ENCODE measurements at places on chromosomes 12 and 14.

DNA sequence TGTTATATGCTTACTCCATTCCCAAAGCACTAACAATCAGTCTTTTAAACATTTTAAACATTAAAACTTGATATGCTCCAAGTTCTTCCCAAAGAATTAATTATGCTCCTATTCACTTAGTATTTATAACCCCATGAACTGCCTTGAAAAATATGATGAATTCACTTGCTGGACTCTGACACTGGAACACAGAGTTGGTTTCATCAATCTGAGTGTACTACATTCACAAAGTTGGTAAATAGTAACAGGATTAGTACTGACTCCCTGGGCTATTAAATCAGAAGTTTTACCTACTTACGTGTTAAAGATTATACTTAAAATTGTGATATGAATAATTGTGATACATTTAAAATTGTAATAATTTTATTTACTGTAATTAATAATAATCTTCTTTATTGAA is 17.3 kb upstream of the MYF6 start:
- no peak for DNase-seq

DNA sequence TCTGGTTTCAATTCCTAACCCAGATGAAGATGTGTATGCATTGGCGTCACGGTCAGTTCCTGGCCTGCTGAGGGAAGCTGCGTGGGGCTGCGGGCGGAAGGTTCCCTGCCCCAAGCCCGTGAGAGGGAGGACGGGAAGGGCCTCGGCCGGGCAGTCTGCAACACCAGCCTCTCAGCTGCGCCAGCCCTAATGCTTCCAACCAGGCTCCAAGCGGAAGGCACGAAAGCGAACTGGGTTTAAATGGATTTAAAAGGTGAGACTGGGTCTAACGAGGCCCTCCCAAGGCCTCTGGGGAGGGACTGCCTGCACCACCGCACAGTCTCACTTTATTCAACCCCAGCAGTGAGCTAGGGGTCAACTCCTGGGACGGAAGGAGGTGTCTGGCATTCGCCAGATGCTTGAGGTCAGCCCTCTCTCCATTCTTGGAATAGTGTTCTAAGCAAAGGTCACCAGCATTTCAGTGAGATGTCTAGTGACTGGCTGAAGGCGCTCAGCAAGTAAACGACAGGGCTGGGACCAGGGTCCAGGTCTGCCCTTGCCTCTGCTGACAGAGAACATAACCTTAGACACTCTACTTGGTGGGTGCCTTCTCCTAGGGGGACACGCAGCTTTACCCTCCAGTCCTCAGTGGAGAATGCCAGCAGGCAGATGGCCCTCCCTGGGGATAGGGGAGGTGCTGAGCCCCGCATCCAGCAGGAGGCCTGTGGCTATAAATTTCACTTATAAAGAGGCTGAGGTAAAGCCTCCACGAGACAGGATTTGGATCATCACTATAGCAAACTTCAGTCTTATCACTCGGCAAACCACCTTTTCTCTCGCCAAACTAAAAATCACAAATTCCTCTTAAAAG is 92.2 kb downstream of the PIWIL1 start:
- DNase-seq, result no peak

DNA sequence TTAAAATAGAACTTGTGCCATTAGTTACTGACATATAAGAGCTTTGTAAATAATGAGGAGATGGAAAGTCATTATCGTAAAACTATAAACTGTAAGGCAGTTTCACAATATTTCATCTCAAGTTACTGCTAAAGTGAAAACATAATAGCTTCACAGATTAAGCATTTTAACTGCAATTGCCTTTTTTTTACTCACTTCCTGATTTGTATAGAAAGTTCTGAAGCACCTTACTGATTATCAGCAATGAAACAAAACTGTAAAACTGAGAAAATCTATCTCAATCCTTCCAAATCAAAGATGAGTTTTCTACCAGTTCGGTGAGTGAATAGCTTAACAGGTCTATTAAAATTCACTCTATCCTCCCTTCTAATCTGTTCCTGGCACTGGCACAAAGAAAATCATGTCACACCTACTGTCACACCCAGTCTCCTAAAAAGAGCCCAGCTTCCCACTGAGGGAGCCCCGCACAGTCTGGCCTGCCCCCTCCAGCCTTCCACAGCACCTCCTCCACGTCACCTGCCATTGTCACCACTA is 161.4 kb upstream of the ABCD2 start:
- no peak for DNase-seq

DNA sequence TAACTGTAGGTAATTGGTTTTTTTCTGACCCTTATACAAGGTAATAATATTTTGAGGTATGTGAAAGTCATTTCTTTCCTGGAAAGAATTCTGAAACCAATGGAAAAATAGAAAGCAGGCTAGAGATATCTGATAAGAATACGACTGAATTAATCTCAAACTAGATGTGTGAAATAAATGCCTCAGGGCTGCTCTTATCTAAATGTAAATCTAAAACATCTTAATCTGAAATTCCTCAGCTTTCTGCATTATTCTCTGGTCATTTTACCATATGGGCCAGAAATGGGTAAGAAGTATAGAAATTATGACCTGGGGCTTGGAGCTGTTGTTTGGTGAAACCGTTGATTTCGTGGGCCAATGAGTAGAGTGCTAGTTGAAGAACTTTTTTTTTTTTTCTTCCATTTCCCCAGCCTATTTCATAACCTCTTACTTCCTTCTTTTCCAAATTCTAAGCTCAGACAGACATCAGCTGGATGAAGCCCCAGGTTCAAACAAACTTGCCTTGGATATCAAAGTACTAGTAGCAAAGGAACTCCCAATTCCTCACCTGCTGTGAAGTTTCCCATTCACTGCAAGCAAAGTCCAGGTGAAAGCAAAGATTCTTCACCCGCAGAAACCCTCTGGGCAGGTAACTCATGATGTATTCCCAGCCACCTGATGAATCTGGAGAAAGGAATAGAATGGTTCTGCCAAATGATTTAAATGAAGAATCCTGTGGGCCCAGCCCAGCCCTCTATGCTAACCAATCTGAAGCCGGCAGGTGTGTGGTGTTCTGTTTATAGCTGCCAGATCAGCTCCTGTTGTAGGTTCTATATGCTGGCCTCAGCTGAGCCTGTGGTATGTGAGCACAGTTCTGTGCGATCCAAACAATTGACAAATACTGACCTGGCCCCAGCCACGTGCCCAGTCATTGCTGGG is 9.7 kb upstream of the FOS start:
- no peak for DNase-seq

- no peak for DNase-seq
These were observed 36.6 kb downstream of the SUPT16H start for GRCh38 chr14:21347201-21347600.

DNA sequence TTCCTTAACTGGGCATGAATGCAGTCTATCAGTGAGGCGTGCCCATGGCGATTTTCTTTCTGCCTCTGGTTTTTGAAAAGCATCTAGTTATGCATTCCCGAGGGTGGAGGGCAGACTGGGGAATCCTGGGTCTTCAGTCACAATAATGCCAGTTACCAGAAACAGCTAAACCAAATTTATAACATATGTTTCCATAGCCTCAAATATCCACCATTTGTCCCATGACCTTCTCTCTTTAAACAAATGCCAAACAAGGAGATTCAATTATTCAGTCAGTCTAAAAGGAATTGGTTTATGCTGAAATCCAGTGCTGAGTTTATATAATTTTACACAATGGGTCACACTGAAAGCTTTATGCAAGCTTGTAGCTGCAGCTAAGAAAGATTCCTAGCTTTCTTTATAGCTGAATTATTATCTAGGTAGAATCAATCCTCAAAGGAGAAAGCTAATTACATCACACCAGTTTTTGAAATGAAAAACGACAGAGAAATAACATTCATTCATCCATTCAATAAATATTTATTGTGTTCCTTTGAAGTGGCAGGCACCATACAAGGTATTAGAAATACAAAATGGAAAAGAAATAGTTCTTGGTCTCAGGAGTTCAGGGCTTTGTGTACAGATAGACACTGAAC is 131.3 kb upstream of the RAP1B start:
- DNase-seq, result no peak

GRCh38 chr14:94027566-94028449 is 1.7 kb downstream of the OTUB2 start:
- no peak for DNase-seq

- no peak for DNase-seq
These were observed 50.2 kb downstream of the FZD10 start for GRCh38 chr12:130212384-130212989.

GRCh38 chr14:92973261-92973797 is 50.4 kb downstream of the CHGA start:
- peak; percentile 48 for DNase-seq

GRCh38 chr14:83863042-83863774 is 1666.7 kb upstream of the FLRT2 start:
- DNase-seq, result no peak

DNA sequence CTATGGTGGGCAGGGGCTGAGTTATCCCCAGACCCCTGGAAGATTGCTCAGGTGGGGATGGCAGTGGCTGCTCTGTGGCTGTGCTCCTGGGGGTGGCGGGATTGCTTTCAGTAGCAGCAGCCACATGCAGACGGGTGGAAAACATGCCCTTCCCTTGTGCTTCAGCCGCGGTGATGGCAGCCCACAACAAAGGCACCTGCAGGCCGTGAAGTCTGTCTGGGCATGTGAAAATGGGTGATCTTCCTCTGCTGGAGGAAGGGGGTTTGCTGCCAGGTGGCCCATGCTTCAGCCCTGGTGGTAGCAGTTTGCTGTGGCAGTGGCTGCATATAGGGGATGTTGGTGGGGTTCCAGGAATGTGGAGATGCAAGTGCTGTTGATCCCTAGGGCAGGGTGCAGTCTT is 326.2 kb upstream of the RGS6 start:
- DNase-seq, result no peak

GRCh38 chr12:56346675-56347074 is 8.0 kb downstream of the IL23A start:
- peak; percentile 39 for DNase-seq

GRCh38 chr14:89139404-89140247 is 277.4 kb downstream of the FOXN3 start:
- no peak for DNase-seq

Measured in activated CD4-positive, alpha-beta T cell treated with anti-CD3 and anti-CD28 coated beads, Interleukin-2, amount 50 U/mL, for 48 hours (primary cell).